ENCODE measurements at places on chromosomes 11 and 22. TPM values are rescaled to one million over a fixed set of nuclear protein-coding genes. Genes with fewer than 3 reads are reported as not detected.

OR4A5 gene
- total RNA-seq = not detected

PRRG4 gene
- total RNA-seq = 2.3 TPM

DCDC1 gene
- total RNA-seq = 0.59 TPM

IL18BP gene
- 24.6 TPM for total RNA-seq

PRG2 gene
- total RNA-seq = 0.21 TPM

MS4A12 gene
- not detected for total RNA-seq

MMP10 gene
- total RNA-seq = 0.67 TPM

TECTA gene
- not detected for total RNA-seq

POTEH gene
- not detected for total RNA-seq

MUC2 gene
- 1.8 TPM for total RNA-seq

DKK3 gene
- total RNA-seq = 26.4 TPM

DNA sequence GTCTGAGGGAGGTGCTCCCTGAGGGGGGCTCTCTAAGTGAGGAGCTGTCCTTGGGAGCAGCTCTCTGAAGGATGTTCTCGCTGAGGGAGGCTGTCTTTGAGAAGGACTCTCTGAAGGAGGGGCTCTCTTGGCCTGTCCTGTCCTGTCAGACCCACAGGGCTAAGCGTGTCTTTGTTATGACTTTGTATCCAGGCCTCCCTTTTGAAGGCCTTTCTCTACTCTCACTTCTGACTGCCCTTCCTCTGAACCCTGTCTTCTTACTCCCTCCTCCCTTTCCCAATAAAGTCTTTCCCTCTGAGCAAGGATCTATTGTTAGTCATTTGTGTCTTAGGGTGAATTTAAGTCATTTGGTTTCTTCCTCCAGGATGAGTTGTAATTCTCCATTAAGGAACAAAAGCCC is 330.1 kb upstream of the PLET1 start:
- H3K4me3 ChIP-seq = no peak overlapping the region
- peak; percentile 50 for DNase-seq
- H3K4me1 ChIP-seq = no peaks in the 10 kb centered on the region
- H3K36me3 ChIP-seq = no peaks in the 10 kb centered on the region
- H3K27me3 ChIP-seq = no peaks in the 10 kb centered on the region
- H3K27ac ChIP-seq = peak overlapping the region; percentile 75

DNA sequence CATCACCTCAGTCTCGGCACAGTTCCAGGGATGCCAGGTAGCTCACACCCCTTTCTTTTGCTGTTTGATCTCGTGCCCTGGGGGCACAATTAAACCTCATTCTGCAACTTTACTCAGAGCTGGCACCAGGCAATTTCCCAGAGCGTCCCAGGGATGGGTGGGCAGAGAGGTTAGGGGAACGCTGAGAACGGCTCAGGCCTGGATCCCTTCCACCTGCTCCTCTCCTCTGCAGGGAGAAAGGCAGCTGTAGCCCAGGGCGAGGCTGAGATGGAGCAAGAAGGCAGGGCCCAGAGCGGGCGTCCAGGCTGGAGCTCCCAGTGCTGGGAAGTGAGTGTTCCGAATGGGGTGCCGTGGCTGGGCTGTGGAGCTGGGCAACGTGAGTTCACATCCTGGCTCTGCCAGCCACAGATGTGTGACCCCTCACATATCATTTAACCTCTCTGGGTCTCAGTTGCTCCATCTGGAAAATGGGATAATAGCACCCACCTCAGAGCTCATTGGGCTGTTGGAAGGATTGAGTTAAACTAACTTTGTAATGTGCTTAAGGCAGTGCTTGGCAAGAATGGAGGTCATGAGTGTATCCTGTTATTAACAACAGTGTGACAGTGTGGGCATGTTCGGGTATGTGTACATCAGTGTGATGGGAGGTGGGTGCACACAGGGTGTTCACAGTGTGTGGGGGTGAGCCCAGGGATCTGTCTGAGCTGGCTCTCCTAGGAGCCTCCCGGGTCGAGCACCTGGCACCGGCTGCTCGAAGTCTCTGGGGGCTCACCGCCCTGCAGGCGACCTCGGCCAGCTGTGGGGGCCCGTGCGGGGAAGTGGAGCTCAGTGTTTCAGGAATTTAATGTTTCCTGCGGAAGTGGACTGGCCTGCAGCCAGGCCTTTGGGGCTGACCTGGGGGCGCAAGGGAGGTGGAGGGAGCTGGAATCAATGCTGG is 15.5 kb downstream of the OTUB1 start:
- H3K27ac ChIP-seq = peak overlapping the region; percentile 5
- DNase-seq = peak; percentile 49
- no peak overlapping the region for H3K4me3 ChIP-seq

DNA sequence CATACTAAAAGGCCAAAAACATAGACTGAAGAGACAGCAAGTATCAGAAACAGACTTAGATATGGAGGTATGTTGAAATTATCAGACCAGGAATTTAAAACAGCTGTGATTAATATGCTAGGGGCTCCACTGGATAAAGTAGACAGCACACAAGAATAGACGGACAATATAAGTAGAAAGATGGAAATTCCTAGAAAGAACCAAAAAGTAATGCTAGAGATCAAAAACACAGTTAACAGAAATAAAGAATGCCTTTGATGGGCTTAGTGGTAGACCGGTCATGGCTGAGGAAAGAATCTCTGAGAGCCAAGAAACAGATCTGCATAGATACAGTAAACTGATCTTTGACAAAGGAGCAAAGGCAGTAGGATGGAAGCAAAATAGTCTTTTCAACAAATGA is 250.2 kb downstream of the SWAP70 start:
- H3K4me3 ChIP-seq = no peak overlapping the region
- H3K27me3 ChIP-seq = no peaks in the 10 kb centered on the region
- no peak overlapping the region for H3K27ac ChIP-seq
- no peak for DNase-seq

DNA sequence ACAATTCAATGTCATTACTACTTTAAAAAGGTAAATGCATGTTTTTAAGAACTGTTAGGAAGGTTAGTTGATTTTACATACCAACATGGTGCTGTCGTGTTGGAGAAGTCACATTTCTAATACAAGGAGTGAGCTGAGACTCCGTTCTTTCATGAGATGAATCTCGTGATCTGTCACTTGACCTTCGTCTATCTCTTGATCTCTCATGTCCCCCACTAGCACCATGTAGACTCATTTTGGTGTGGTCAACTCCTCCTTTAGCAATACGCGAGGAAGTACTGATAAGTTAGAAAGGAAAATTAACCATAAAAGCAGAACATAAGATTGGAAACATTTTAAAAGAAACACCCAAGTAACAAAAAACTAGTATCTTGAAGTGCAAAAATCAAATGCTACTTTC is 41.5 kb downstream of the BTBD10 start:
- H3K27me3 ChIP-seq = no peaks in the 10 kb centered on the region
- no peak for DNase-seq
- no peak overlapping the region for H3K27ac ChIP-seq

GRCh38 chr11:118448294-118448693 is 12.0 kb downstream of the KMT2A start:
- no peak overlapping the region for H3K27ac ChIP-seq
- no peak overlapping the region for H3K4me3 ChIP-seq
- no peak for DNase-seq
- H3K4me1 ChIP-seq = no peaks in the 10 kb centered on the region

- no peaks in the 10 kb centered on the region for H3K27me3 ChIP-seq
- H3K36me3 ChIP-seq = no peaks in the 10 kb centered on the region
- no peak overlapping the region for H3K4me3 ChIP-seq
- no peak for DNase-seq
Observed at GRCh38 chr11:2299773-2300172, 1.9 kb downstream of the C11orf21 start.

DNA sequence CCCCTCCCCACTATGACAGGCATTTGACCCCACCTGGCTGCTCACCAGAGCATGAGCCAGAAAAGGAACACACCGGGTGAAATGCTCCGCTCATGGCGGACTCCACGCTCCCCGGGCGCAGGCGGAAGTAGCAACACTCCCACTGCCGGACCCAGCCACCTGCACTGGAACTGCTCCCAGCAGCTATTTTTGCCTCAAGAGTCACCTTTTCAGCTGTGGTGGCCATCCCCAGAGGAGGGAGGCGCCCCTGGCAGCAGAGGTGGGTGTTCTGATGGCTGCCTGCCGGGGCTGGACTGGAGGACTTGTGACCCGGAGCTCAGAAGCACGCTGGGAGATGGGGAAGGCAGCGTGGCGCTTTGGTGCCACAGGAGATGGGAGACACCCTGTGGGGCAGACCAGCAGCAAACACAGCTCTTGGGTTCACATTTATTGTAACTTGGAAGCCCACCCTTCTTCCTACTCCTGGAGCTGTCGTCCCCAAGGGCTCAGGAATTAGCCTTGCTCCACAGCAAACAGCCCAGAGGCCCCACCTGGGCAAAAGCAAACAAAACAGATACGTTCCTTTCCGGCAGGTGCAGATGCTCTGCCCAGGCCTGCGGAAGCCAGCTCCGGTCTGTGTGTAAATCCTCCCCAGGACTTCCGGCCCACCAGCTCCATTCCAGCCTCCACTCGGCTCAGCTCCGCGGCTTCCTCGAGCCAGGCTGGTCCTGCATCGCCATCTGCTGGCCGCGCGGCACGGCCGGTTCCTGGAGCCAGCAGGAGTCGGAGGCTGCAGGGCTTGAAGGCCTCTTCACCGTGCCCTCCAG is 3.7 kb downstream of the RPS19BP1 start:
- H3K4me3 ChIP-seq = peak overlapping the region; percentile 2
- H3K36me3 ChIP-seq = no peaks in the 10 kb centered on the region
- peak overlapping the region; percentile 51 for H3K27ac ChIP-seq
- no peaks in the 10 kb centered on the region for H3K27me3 ChIP-seq

GRCh38 chr11:1479678-1480118 is 6.9 kb downstream of the MOB2 start:
- H3K36me3 ChIP-seq = no peaks in the 10 kb centered on the region
- H3K27me3 ChIP-seq = no peaks in the 10 kb centered on the region

GRCh38 chr11:111777094-111778046 is 11.2 kb upstream of the PPP2R1B start:
- no peaks in the 10 kb centered on the region for H3K36me3 ChIP-seq
- H3K4me1 ChIP-seq = peaks cover 6% of the 10 kb centered on the region
- no peak overlapping the region for H3K4me3 ChIP-seq
- no peak for DNase-seq

GRCh38 chr22:19631899-19632667 is 82.2 kb upstream of the SEPTIN5 start:
- H3K36me3 ChIP-seq = no peaks in the 10 kb centered on the region
- no peaks in the 10 kb centered on the region for H3K27me3 ChIP-seq
- no peak overlapping the region for H3K4me3 ChIP-seq

DNA sequence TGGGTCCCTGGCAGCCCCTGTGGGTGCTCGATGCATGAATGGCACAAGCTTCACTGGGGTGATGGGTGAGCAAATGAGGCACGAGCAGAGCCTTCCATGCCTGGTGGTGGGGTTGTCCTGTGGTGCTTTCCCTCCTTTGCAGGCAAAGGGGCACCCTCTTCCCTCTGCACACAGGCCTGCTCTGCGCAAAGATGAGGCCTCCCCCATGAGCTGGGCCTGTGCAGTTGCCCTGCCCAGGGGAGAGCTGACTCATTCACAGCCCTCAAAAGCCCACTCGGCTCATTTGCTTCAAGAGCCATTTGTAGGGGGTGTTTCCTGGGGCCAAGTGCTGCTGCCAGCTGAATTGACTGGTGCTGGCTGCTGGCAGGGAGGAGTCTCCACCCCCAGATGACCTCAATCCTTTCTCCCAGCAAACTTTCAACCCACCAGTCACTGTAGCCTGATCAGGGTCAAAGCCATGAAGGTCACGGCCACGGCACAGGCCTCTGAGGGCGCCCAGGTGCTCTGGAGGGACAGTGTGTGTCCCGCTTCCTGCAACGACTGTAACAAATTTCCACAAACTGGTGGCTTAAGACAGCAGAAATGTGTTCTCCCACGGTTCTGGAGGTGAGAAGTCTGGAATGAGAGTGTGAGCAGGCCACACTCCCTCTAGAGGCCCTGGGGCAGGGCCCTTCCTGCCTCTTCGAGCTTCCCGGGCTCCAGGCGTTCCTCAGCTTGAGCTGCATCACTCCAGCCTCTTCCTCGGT is 48.8 kb upstream of the ANO1 start:
- H3K4me1 ChIP-seq = no peaks in the 10 kb centered on the region
- no peaks in the 10 kb centered on the region for H3K27me3 ChIP-seq
- no peaks in the 10 kb centered on the region for H3K36me3 ChIP-seq
- no peak overlapping the region for H3K4me3 ChIP-seq
- no peak for DNase-seq

DNA sequence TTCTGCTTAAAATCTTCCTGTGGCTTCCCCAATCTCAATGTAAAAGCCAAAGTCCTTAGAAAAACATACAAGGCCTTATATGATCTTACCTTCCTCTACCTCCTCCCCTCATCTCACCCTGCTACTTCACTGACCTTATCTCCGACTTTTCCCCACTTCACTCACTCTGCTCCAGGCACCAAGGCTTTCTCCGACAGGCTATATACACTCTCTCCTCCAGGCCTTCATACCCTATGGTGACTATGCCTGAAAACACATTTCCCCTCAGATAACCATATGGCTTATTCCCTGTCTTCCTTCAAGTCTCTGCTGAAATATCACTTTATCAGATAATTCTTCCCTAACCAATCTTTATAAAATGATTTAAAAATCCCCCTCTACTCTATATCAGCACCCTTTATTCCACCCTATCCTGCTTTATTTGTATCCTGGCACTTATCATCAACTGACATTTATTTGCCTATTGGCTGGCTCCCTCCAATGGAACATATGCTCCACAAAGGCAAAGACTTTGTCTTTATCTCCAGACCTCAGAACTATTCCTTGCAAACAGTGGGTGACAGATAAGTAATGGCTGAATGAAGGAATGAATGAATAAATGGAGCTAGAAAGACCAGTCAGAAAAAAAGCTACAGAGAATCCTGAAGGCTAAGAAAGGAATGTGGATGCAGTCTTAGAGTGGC is 52.7 kb downstream of the PAK1 start:
- no peak for DNase-seq
- no peak overlapping the region for H3K27ac ChIP-seq
- no peaks in the 10 kb centered on the region for H3K36me3 ChIP-seq
- no peaks in the 10 kb centered on the region for H3K4me1 ChIP-seq

DNA sequence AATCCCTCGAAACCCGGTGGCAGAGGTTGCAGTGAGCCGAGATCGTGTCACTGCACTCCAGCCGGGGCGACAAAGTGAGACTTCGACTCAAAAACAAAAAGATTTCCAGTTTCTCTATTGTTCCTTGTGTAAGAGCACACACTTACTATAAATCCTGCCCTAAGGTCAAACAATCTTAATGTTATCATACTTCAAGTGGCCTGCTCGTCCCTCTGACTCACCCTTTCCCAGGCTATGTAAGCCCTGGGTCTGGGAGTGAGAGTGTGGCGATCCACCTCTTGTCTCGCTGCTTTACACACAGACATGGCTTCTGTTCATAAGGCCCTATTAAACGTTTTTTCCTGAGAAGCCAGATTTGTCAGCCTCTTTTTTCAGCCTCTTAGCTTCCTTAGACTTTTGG is 24.4 kb upstream of the A4GALT start:
- H3K27me3 ChIP-seq = no peaks in the 10 kb centered on the region
- peaks cover 12% of the 10 kb centered on the region for H3K4me1 ChIP-seq
- H3K4me3 ChIP-seq = no peak overlapping the region
- H3K27ac ChIP-seq = no peak overlapping the region
- DNase-seq = no peak

DNA sequence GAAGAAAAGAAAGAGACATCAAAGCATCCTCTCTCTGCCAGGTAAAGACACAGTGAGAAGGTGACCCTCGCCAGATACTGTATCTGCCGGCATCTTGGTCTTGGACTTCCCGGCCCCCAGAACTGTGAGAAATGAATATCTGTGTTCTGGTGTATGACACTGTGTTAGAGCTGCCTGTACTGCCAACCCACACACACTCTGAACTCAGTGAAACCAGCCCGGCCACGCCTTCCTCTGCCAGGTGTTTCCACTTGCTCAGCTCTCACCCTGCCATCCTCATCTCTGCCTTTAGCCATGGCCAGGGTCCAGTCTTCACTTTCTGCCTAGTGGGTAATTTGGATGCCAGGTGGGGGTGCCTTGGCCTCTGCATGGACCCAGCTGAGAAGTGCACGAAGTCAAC is 24.0 kb downstream of the CBX7 start:
- H3K4me3 ChIP-seq = no peak overlapping the region
- H3K36me3 ChIP-seq = no peaks in the 10 kb centered on the region
- no peaks in the 10 kb centered on the region for H3K4me1 ChIP-seq
- DNase-seq = no peak
- H3K27ac ChIP-seq = no peak overlapping the region
